Pancreas (tissue), 10 donors: ENCODE measurements at places on chromosomes 6 and 20. TPM values are rescaled to one million over a fixed set of nuclear protein-coding genes. Genes with fewer than 3 reads are reported as not detected.

OR2H2 gene
- not detected for total RNA-seq

DNA sequence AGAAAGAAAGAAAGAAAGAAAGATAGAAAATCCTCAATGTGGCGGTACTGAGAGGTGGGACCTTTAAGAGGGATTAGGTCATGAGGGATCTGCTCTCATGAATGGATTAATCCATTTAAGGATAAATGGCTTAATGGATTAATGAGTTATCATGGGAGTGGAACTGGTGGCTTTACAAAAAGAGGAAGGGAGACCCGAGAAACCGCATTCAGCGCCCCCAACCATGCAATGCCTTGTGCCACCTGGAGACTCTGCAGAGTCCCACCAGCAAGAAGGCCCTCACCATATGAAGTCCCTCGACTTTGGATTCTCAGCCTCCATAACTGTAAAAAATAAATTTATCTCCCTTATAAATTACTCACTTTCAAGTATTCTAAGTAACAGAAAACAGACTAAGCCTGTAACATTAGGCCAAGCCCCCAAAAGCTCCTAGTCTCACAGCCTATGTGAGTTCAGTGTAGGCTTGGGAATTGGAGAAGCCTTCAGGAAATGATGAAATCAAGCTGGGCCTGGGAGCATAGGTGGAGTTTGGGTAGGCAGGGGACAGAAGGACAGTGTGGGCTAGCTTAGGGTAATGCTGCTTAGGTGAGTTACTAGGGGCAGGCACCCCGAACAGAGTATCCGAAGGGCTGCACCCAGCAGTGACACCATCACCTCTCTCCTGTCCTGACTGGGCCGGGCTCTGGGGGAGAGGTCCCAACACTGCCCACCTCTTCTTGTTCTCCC lies 36.2 kb upstream of the RNF24 start:
- no peak for DNase-seq
- no peaks in the 10 kb centered on the region for H3K4me1 ChIP-seq
- no peaks in the 10 kb centered on the region for H3K36me3 ChIP-seq
- no peaks in the 10 kb centered on the region for H3K27me3 ChIP-seq
- no peak overlapping the region for H3K4me3 ChIP-seq

GRCh38 chr20:40741507-40742106 lies 52.6 kb upstream of the MAFB start:
- DNase-seq: no peak
- H3K27ac ChIP-seq: no peak overlapping the region
- no peaks in the 10 kb centered on the region for H3K36me3 ChIP-seq
- no peaks in the 10 kb centered on the region for H3K4me1 ChIP-seq
- no peaks in the 10 kb centered on the region for H3K27me3 ChIP-seq
- no peak overlapping the region for H3K4me3 ChIP-seq

HNF4A gene
- total RNA-seq: 23.6 TPM

DNA sequence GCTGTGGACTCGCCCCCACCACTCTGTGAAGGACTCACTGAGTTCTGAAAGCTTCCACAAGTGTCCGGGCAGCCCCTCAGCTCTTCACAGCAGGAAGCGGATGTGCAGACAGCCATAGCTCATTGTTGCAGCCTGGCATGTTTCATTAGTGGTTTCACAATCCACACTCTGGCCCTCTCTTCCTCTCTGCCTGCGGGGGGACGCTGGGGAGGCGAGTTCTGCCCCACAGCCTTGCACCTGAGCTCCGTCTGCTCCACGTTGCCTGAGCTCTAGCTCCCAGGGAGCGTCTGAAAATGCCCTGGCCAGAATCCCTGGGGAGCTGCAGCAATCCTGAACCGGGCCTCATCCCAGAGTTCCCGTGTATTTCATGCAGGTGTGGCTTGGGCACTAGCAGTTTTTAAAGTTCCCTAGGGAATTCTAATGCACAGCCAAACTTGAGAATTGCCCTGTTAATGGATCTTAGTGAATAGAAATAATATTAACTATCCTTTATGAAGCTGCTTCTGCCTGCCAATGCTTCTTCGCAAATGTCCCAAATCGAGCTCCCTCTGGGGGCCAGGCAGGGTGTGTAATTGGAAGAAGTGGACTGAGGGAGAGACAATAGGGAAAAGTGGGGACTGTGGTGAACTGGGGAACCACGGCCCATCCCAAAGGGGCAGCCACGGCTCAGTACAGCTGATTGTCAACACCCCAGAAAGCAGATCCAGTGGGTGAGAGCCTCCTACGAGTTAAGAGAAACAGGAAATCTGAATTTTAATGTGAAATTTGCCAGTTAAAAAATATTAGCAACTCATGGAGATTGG lies 51.5 kb downstream of the CTCFL start:
- no peaks in the 10 kb centered on the region for H3K27me3 ChIP-seq
- no peak overlapping the region for H3K4me3 ChIP-seq
- no peaks in the 10 kb centered on the region for H3K36me3 ChIP-seq
- H3K4me1 ChIP-seq: no peaks in the 10 kb centered on the region
- DNase-seq: no peak
- no peak overlapping the region for H3K27ac ChIP-seq

GRCh38 chr20:21353236-21353635 lies 44.1 kb downstream of the NKX2-4 start:
- H3K4me1 ChIP-seq: no peaks in the 10 kb centered on the region
- DNase-seq: no peak
- H3K27ac ChIP-seq: no peak overlapping the region
- H3K4me3 ChIP-seq: no peak overlapping the region
- H3K27me3 ChIP-seq: no peaks in the 10 kb centered on the region

DNA sequence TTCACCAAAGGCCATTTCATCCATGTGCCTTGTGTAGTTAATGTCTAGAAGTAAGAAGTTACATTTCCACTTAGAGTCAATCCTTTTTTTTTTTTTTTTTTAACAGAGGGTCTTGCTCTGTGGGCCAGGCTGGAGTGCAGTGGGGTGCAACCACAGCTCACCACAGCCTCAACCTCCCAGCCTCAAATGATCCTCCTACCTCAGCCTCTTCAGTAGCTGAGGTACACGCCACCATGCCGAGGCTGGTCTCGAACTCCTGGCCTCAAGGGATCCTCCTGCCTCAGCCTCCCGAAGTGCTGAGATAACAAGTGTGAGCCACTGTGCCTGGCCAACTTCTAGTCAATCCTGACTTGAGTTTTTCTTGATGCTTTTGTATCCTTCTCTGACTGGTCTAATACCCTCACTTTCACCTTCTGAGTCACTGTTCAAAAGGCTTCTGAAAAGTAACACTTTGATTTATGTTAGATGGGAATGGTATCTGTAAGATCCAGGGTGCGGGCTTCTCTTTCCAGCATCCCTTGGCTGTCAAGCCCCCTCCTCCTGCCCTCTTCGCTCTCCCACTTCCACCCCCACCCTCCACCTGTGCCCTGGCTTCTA lies 22.1 kb downstream of the TRAM2 start:
- H3K27me3 ChIP-seq: no peaks in the 10 kb centered on the region
- DNase-seq: no peak
- no peak overlapping the region for H3K27ac ChIP-seq
- no peaks in the 10 kb centered on the region for H3K36me3 ChIP-seq
- H3K4me3 ChIP-seq: no peak overlapping the region

- peaks cover 5% of the 10 kb centered on the region for H3K4me1 ChIP-seq
- no peak overlapping the region for H3K27ac ChIP-seq
- no peaks in the 10 kb centered on the region for H3K36me3 ChIP-seq
- no peak overlapping the region for H3K4me3 ChIP-seq
Observed at GRCh38 chr20:10946124-10946880, 272.5 kb upstream of the JAG1 start.

GRCh38 chr20:63121246-63121645 lies 94.7 kb downstream of the YTHDF1 start:
- no peaks in the 10 kb centered on the region for H3K27me3 ChIP-seq
- no peaks in the 10 kb centered on the region for H3K4me1 ChIP-seq
- DNase-seq: no peak
- no peaks in the 10 kb centered on the region for H3K36me3 ChIP-seq
